ENCODE measurements at places on chromosomes 4 and X. TPM values are rescaled to one million over a fixed set of nuclear protein-coding genes. Genes with fewer than 3 reads are reported as not detected.
A peak's percentile ranks its signal among the peaks of the same experiment; 100 is the strongest.

- no peak for DNase-seq
These were observed 143.3 kb downstream of the RNF150 start for GRCh38 chr4:140989944-140990343.

GRCh38 chr4:11428899-11429698, 405 bp upstream of the HS3ST1 start:
- DNase-seq: peak; percentile 91

- peak; percentile 89 for DNase-seq
These were observed 37.6 kb downstream of the ZBTB49 start for GRCh38 chr4:4327652-4328121.

HAUS7 gene
- 8.3 TPM for total RNA-seq

FAM236C gene
- not detected for total RNA-seq

DNA sequence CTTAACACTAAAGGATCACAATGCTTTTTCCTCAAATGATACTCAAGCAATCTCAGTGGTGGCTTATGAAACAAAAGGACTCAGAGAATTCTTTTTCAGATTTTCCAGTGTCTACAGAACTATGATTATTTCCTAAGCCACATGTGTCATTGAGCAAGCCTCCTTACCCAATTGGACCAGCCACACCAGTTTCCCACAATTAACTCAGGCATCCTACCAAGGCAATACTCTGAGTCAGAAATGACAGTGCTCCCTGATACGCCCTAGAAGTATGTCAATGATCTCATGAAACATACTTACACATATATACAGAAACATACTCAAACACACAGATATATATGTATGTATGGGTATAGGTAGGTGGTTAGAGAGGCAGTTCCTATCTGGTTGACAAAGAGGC, 4.8 kb downstream of the ADAMTS3 start:
- DNase-seq: no peak

CCSER1 gene
- total RNA-seq: not detected

DNA sequence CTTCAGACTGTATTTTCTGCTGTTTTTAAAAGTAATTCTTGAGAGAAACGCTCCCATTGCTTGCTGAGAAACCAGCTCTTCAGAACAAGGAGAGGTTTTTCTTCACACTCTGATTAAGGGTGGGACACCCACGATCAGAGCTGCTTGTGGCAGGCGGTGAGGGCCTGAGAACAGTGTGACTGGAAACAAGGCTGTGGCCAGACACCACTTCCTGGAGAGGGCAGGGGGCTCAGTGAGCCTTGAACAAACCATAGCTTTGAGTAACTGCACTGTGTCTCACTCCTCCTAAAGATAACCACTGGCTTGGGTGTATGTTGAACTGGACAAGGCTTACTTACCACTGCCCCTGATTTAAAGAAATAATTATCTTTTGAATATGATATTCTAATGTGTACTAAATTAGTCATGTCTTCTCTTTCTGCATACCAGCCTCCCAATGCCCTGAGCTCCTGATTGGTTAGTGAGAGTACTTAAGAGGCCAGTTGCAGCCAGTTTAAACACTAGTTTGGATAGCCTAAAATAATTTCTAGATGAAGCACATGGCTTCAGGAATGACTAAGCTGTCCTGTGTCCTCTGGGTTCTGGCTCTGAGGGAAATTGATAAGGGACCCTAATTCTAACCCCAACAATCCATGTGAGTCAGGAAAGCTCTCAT, 3.7 kb upstream of the GPR82 start:
- no peak for DNase-seq

- DNase-seq: no peak
These were observed 113.2 kb upstream of the GIMD1 start for GRCh38 chr4:106481801-106482200.

GRCh38 chr4:153142700-153143438, 61.4 kb upstream of the TRIM2 start:
- no peak for DNase-seq

ARHGAP24 gene
- total RNA-seq: 52.5 TPM

- DNase-seq: peak; percentile 95
These were observed 11.3 kb downstream of the BLOC1S4 start for GRCh38 chr4:6727081-6727942.

GRCh38 chr4:20318001-20318908, 66.5 kb downstream of the SLIT2 start:
- DNase-seq: no peak

GRCh38 chrX:124257924-124258702, 74.3 kb upstream of the TEX13D start:
- no peak for DNase-seq

- no peak for DNase-seq
These were observed 63.4 kb downstream of the PTTG2 start for GRCh38 chr4:38023347-38024205.

GRCh38 chr4:142281999-142282398, 564.1 kb downstream of the INPP4B start:
- no peak for DNase-seq

DNA sequence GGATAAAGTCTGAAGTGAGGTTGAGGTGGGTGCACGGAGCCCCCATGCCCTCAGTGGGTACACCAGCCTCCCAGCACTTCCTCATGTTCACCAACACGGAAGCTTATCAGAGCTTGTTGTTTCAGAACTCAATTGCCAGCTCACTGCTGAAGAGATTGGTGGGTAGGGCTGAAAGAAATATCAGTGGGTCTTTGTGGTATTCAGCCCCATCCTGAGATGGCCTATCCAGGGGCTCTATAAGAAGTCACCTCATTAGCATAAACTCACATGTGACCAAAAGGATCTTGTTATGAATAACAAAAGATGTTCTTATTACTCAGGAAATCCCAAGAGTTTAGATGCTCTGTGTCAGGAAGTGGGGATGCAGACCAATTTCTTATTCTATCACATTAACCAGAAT, 177.3 kb downstream of the ARHGAP10 start:
- no peak for DNase-seq

- no peak for DNase-seq
These were observed 462.4 kb downstream of the TLL1 start for GRCh38 chr4:166335256-166335938.

DNA sequence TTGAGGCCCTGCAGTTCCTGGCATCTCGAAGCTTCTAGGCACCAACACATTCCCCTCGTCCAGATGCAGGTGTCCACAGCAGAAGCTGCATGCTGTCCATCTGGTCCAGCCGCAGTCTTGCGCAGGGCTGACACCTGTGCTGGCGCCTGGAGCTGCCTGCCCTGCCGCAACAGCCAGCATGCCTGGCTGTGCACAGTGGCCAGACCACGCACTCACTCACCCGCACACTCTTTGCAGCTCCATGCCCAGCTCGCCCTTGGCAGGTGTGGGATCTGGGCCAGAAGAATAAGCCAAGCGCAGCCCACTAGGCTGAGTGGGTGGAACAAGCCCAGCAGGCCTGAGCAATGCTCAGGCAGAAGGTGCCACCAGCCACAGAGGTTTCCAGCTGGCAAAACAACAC, 125.6 kb downstream of the PARM1 start:
- no peak for DNase-seq

- no peak for DNase-seq
These were observed 466.7 kb downstream of the NKX6-1 start for GRCh38 chr4:84032372-84032771.

DNA sequence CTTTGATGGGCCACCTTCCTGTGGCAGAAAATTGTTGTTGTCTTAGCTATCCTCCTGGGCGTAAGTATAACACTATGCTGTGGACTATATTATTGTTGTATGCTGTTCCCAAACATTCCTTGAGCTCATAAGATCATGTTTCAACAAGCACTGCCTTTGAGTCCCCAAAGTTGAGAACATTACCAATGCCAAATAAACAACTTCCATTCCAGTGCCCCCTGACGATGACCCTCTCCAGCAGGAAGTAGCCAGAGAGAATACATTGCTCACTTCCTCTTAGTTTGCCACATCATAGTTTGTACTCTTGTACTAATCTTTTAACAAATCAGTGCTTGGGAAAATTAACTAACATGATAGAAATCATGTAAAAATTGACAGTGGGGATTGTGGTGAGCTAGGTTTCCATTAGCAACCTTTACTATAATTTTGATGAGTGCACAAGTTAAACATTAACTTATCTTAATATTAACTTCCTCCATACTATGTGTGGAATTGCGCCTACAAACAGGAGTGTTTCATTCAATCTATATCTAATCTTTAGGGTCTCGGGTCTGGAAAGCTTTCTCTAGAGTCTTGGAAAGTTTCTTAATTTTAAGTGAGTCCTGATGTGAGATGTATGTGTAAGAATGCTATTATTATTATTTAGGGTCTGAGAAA, 20.3 kb upstream of the DHX15 start:
- DNase-seq: no peak

NKX1-1 gene
- not detected for total RNA-seq

RPA4 gene
- total RNA-seq: 1.1 TPM

STX18 gene
- 26.2 TPM for total RNA-seq

- DNase-seq: no peak
These were observed 114.0 kb upstream of the VEGFC start for GRCh38 chr4:176906709-176907108.
